ENCODE measurements at places on chromosomes 11 and 22. TPM values are rescaled to one million over a fixed set of nuclear protein-coding genes. Genes with fewer than 3 reads are reported as not detected.
A peak's percentile ranks its signal among the peaks of the same experiment; 100 is the strongest.

- no peak for DNase-seq
- H3K27ac ChIP-seq: no peak overlapping the region
- H3K36me3 ChIP-seq: no peaks in the 10 kb centered on the region
- no peak overlapping the region for H3K4me3 ChIP-seq
- H3K27me3 ChIP-seq: no peaks in the 10 kb centered on the region
These were observed 4.1 kb downstream of the MMP20 start for GRCh38 chr11:102620818-102621561.

GRCh38 chr22:23849009-23850006, 8.4 kb upstream of the SLC2A11 start:
- H3K27me3 ChIP-seq: no peaks in the 10 kb centered on the region
- H3K27ac ChIP-seq: no peak overlapping the region
- DNase-seq: peak; percentile 95
- H3K4me3 ChIP-seq: no peak overlapping the region

DNA sequence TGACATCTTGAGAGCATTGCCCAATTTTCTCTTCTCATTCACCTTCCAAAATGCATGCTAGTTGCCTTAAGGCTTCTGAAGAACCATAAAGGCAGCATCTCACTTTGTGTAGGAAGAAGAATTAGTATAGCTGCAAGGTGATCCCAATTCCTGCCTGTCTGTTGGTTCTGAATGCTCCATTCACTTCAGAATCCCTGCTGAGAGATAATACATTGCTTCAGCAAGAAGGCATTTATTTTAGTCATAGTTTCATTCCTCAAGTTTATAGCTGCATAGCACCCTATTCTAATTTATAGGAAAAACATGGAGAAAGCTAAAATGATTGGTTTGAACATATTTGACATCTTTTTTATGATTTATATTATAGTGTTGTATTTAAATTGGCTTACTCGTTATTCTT, 181.3 kb downstream of the METTL15 start:
- no peak overlapping the region for H3K4me3 ChIP-seq
- no peak for DNase-seq
- no peaks in the 10 kb centered on the region for H3K4me1 ChIP-seq
- no peak overlapping the region for H3K27ac ChIP-seq
- H3K27me3 ChIP-seq: no peaks in the 10 kb centered on the region

DNA sequence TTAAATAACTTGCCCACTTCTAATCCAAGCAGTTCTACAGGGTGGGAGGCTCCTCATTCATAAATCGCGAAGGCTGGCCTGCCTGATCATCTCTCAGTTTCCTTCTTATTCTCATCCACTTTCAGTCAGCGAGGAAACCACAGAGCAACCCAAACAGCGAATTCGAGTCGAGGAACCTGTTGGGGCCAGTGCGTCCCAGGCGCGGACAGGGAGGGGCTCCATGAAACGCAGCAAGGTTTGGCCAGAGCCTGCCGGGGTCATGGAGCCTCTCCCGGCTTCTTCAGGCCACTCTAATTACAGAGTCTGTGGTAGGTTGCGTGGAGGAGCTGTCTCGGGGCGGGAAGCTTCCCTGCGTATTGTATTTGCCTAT, 741 bp upstream of the NAV2 start:
- peak overlapping the region; percentile 52 for H3K27ac ChIP-seq
- no peaks in the 10 kb centered on the region for H3K36me3 ChIP-seq
- DNase-seq: peak; percentile 56
- no peaks in the 10 kb centered on the region for H3K4me1 ChIP-seq
- peak overlapping the region; percentile 81 for H3K4me3 ChIP-seq

GRCh38 chr11:45155627-45156180, 9.3 kb downstream of the PRDM11 start:
- H3K4me3 ChIP-seq: no peak overlapping the region
- H3K27me3 ChIP-seq: no peaks in the 10 kb centered on the region
- no peaks in the 10 kb centered on the region for H3K36me3 ChIP-seq
- no peak overlapping the region for H3K27ac ChIP-seq
- H3K4me1 ChIP-seq: no peaks in the 10 kb centered on the region
- no peak for DNase-seq

Gene TBX1
- 2.5 TPM for total RNA-seq

DNA sequence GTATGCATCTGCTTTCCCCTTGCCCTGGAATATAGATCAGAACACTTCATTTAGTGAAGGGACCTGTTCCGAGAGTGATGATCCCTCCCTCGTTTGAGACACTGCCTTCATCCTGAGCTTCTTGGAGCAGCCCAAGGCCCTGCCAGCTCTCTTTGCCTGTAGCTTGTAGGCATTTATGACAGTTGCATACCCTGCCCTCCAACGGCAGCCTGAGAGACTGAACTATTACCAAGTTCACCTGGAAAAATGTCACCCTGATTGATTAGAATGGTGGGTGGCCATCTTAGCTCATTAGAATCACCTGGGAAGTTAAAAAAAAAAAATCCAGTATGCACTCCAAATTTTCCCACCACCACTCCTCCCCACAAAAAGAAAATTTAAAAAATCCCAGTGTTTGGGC, 1.5 kb downstream of the MICAL3 start:
- no peak overlapping the region for H3K27ac ChIP-seq
- DNase-seq: no peak
- peaks cover 16% of the 10 kb centered on the region for H3K27me3 ChIP-seq

DNA sequence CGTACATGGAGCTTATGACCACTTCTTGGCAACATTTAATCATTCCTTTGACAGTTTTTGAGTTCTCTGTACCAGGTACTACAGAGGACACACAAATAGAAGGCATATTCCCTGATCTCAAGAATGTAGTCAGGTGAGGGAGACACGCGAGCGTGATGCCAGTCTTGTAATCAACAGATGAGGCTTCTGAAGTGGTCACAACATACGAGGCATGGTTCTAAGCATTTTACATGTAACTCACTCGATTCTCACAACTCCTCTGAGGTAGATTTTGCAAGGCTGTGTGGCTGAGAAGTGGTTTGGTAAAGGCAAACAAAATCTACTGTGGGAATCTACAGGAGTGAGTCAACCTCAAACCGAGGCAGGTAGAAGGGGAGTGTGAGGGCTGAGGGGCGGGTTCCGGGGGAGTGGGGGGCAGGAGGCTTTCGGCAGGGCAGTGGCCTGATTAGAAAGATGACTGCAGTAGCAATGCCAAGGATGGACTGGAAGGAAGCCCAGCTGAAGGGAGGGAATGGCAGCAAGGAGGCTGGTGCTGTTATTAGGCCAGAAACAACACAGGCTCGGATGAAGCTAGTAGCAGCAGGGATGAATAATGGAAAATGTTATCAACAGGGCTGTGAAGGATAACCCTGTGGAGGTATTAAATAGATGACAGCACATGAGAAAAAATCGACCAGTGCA, 63.8 kb downstream of the ST14 start:
- no peaks in the 10 kb centered on the region for H3K27me3 ChIP-seq
- no peak for DNase-seq
- no peaks in the 10 kb centered on the region for H3K36me3 ChIP-seq
- no peaks in the 10 kb centered on the region for H3K4me1 ChIP-seq

Gene OR8D1
- total RNA-seq: not detected

DNA sequence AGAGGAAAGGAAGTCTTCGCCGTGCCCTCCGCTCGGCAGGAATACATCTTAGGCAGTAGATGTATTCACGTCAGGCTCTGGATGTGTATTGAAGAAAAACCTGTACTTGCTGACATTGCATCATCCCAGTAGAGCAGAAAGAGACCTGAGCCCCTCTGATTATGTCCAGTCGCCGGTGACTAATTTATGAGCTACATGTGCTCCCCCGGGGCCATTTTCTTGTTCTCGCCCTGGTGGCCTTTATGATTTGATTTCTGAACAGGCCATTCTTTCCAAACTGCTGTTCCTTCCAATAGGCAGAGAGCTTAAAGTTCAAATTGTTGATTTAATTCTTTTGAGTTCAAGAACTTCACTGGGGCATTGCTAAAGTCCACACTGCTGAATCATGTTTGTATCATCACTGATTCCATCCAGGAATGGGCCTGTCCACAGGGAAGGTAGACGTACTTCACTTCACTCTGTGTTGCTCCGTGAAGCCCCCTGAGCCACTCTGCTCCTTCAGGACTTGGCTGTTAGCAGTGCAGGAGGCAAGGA, 137.3 kb upstream of the RASSF10 start:
- DNase-seq: no peak
- no peaks in the 10 kb centered on the region for H3K27me3 ChIP-seq
- peaks cover 5% of the 10 kb centered on the region for H3K4me1 ChIP-seq
- no peak overlapping the region for H3K4me3 ChIP-seq
- H3K27ac ChIP-seq: no peak overlapping the region

Gene COMT
- total RNA-seq: 43.3 TPM

Gene LRRC74B
- total RNA-seq: not detected

DNA sequence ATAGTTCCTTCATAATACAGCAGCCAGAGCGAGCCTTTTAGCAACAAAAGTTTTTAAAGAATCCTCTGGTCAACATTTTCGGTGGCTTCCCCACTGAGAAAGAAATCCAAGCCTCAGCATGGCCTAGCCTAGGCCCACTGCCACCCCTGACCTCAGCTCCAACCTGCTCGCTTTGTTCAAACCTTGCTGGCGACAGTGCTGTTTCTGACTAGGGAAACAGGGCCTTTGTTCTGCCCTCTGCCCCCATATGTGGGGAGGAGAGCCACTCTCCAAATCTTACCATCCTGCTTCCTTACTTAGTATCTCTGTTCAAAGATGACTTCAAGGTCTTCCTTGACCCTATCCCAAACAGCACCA, 95.8 kb downstream of the CCDC83 start:
- no peak for DNase-seq
- H3K27ac ChIP-seq: no peak overlapping the region
- no peaks in the 10 kb centered on the region for H3K27me3 ChIP-seq
- no peak overlapping the region for H3K4me3 ChIP-seq

- no peaks in the 10 kb centered on the region for H3K4me1 ChIP-seq
- H3K27me3 ChIP-seq: no peaks in the 10 kb centered on the region
- H3K36me3 ChIP-seq: no peaks in the 10 kb centered on the region
- H3K4me3 ChIP-seq: peak overlapping the region; percentile 67
These were observed 13.4 kb upstream of the NECTIN1 start for GRCh38 chr11:119742263-119742861.

Gene OR2AT4
- not detected for total RNA-seq

Gene CD248
- 1.5 TPM for total RNA-seq

GRCh38 chr22:36762687-36763260, 13.1 kb downstream of the IFT27 start:
- peak; percentile 14 for DNase-seq
- no peaks in the 10 kb centered on the region for H3K27me3 ChIP-seq
- peaks cover 34% of the 10 kb centered on the region for H3K36me3 ChIP-seq
- H3K4me1 ChIP-seq: no peaks in the 10 kb centered on the region
- no peak overlapping the region for H3K27ac ChIP-seq

Gene P2RX3
- 0.15 TPM for total RNA-seq

DNA sequence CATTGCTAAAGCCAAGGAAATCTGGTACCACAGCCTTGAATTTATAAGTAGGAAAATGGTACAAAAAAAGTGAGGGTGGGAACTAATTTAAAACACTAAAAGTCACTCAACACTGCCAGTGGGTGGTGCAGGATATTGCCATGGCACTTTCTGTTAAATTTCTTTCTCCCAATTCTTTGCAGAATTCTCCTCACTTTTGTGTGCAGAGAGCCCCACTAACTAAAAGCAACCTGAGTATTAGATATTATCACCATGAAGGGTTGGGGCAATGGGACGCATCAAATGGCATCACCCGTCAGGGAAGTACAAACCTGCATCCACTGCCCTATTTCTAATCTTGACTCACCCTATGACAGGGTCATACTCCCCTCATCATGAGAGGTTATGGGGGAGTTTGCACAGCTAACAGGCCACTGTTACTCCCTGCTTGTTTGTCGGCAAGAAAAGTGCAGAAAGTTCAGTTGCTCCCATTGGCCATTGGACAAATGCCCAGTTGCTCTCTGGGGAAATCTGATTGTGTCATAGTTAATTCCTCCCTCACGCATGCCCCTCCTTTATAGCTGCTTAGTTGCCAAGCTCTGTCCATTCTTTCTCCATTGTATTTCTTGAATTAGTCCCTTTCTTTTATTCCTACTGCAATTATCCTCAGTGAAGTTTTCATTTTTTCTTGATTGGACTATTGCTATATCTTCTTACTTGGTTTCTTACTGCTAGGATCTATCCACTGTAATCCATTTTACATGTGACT, 93.8 kb upstream of the BLID start:
- no peak overlapping the region for H3K27ac ChIP-seq
- no peaks in the 10 kb centered on the region for H3K36me3 ChIP-seq
- H3K27me3 ChIP-seq: no peaks in the 10 kb centered on the region
- no peak for DNase-seq

Gene HARBI1
- total RNA-seq: 7.3 TPM

GRCh38 chr11:74989260-74989638, 516 bp downstream of the NEU3 start:
- peak overlapping the region; percentile 94 for H3K4me3 ChIP-seq
- peak overlapping the region; percentile 22 for H3K27ac ChIP-seq
- no peak for DNase-seq
- no peaks in the 10 kb centered on the region for H3K27me3 ChIP-seq
- H3K4me1 ChIP-seq: no peaks in the 10 kb centered on the region

DNA sequence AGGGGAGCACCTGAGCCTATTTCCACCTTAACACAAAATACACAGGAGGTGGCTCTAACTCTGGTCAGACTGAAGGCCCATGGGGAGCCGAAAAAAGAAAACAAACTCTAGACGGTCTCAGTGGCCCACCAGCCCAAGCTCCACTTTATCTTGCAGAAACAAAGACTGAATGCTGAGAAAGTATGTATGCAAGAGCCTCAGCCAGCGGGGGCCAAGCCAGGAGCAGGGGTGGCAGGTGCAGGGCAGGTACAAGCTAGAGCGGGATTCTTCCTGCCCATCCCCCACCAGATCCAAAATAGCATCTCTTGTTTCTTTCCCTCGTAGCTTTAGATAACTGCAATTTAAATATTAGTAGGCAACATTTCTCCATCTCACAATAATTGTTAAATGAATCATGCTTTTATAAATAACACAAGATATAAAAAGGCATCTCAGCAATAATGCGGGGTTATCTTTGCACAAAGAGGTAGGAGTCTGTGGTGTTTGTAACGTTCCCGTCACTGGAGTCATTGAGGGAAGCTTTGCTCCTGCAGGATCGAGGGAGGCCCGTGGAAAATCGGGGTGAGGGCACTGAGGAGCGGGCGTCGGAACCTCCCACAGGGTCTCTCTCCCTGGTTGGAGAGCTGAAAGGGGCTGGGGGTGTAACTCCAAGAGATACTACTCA, 418.0 kb downstream of the SHANK2 start:
- DNase-seq: peak; percentile 49
- H3K4me3 ChIP-seq: peak overlapping the region; percentile 36
- no peaks in the 10 kb centered on the region for H3K27me3 ChIP-seq
- no peaks in the 10 kb centered on the region for H3K36me3 ChIP-seq

All from H9 (cell line).